Calu3 (cell line): ENCODE measurements at places on chromosomes 13 and 19. TPM values are rescaled to one million over a fixed set of nuclear protein-coding genes. Genes with fewer than 3 reads are reported as not detected.

- no peak for DNase-seq
These were observed 7.7 kb downstream of the ZIC5 start for GRCh38 chr13:99963816-99964339.

DNA sequence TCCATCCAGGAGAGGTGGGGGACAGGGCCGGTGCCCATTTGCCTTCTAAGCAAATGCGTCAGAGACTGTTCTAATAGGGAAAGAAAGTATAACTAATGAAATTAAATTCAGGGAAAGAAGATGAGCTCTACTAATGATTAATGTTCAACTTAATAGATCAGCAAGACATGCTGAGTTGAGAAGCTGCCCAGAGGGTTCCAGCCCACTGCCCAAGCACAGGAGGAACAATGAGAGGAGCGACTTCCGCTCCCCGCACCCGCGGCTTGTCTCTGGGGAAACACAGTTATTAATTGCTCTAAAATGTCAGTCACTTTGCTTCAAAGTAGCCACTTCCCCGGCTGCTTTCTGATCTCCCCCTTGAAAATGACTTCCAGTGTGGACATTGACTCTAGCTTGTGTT lies 331.3 kb downstream of the UQCRFS1 start:
- no peak for DNase-seq

DNA sequence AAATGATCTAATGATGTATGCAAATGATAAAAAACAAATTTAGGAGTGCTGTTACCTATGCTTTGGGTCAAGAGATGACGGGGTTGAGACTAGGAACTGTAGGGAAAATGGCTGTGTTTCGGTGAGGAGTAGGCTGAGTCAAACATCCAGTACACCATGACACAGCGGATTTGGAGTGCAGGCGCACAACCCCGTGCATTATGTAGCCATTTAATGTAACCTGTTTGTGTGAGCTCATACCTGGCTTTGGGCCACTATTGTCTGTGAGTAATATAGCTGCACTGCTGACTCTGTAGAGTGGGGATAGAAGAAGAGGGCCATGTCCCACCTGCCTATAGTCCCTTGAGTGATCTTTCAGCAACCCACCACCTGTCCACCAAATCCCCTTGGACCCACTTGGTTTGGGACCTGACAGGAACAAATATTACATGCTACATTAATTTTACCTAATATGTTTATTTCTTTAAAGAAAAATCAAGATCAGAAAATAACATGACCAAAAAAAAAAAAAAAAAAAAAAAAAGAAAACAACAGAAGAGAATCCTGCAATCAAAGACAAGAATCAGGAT lies 95.5 kb upstream of the KLHL1 start:
- no peak for DNase-seq

- no peak for DNase-seq
These were observed 1.7 kb upstream of the ANKRD10 start for GRCh38 chr13:110916301-110917142.

GRCh38 chr19:3904233-3904632 lies 23.7 kb downstream of the ATCAY start:
- DNase-seq = no peak

GRCh38 chr19:13155472-13156359 lies 5.5 kb downstream of the IER2 start:
- peak; percentile 85 for DNase-seq

DNA sequence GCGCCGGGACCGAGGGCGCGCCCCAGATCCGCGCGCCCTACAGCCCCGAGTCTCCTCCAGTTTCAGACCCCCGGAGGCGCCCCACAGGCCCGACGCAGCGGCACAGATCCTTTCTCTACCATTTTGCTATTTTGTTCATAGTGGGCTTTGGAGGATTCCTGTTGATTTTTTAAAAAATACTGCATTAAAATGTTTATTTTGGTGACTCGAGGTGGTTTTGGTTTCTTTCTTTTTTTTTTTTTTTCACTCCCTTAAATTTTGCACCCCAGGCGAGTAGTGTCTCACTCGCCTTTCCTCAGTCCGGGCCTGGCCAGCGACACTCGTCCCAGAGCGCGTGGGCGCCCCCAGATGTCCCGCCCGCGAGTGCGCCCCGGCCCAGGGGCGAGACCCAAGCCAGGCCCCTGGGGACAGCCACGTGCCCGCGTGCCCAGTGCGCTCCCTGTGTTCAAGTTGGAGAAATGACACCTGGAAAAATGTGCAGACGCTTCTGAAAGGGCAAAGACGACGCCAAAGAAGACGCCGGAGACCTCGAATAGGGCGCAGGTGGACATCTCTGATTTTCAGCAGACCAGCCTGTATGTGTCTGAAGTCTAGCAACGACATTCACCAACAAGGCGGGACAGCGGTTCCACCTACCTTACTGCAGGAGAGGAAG lies 471 bp upstream of the INSR start:
- DNase-seq = peak; percentile 53

DNA sequence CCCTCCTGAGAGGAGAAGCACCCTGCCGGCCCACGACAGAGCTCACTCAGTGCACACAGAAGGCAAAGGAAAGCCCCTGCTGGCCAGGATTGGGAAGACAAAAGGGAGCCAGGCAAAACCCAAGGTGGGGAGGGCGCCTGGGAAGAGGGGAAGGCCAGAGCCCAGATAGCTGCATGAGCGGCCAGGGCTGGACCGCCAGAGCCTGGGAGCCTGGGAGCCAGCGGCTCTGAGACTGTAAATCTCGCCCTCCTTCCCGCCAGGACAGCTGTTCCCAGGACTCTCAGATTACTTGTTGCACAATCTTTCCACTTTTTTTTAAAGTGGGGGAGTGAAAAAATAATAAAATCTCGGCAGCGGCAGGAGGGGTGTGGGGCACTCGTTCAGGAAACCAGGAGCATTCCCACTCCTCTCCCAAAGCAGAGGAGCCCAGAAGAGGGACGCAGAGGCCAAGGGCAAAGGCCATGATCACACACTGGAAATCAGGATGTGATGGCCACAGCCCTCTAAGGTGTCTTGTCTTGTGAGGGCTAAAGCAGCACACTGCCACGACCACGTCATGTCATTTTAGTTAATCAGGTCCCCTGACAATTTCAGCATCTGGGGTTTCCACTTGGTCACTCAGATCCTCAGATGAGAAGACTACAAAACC lies 19.6 kb upstream of the EPHX3 start:
- peak; percentile 14 for DNase-seq

- DNase-seq = no peak
These were observed 172.5 kb upstream of the MIR17HG start for GRCh38 chr13:91174886-91175501.

GRCh38 chr13:94705081-94706030 lies 7.0 kb downstream of the SOX21 start:
- no peak for DNase-seq

- DNase-seq = no peak
These were observed 1170.4 kb downstream of the UQCRFS1 start for GRCh38 chr19:28042516-28042915.

DNA sequence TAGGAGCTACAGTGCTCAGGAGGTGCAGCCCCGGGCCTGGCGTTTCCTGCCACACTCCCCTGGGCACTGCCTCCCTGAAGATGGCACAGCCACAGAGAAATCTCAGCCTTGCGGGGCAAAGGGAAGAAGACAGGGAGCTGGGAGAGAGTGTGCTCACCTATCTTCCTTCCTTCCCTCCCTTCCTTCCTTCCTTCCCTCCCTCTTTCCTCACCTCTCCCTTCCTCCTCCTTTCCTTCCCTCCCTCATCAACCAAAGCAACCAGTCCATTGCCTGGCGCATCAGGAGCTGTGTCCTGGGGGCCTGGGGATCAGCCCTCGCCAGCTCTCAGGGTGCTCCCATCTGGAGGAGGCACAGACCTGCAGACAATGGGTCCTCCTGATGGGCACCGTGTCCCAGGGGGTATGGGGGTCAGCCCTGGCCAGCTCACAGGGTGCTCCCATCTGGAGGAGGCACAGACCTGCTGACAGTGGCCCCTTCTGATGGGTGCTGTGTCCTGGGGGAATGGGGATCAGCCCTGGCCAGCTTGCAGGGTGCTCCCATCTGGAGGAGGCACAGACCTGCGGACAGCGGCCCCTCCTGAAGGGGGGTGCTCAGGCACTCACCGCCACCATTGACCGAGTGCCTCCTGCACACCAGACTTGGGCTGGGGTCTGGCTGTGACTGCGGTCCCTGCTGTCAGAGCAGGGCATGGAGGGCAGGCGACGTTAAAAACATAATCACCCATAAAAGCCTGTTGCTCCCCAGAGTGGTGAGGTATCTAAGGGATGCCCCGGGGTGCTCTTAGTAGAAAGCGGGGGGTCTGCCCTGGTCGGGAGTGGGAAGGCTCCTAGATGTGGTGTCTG lies 120.2 kb downstream of the URI1 start:
- no peak for DNase-seq

DNA sequence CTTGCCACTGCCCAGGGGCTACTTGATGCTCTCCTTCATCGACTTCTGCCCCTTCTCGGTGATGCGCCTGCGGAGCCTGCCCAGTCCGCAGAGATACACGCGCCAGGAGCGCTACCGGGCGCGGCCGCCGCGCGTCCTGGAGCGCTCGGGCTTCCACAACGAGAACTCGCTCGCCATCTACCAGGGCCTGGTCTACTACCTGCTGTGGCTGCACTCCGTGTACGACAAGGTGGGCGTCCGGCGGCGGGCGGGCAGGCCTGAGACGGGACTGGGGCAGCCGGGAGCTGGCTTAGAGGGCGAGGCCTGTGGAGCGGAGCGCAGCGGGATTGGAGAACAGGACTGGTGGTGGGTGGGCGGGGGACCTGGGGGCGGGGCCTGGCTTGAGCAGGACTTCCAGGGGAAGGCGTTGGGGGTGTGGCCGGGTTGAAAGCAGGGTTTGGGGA lies 12.7 kb upstream of the PSMD8 start:
- DNase-seq = peak; percentile 88

DNA sequence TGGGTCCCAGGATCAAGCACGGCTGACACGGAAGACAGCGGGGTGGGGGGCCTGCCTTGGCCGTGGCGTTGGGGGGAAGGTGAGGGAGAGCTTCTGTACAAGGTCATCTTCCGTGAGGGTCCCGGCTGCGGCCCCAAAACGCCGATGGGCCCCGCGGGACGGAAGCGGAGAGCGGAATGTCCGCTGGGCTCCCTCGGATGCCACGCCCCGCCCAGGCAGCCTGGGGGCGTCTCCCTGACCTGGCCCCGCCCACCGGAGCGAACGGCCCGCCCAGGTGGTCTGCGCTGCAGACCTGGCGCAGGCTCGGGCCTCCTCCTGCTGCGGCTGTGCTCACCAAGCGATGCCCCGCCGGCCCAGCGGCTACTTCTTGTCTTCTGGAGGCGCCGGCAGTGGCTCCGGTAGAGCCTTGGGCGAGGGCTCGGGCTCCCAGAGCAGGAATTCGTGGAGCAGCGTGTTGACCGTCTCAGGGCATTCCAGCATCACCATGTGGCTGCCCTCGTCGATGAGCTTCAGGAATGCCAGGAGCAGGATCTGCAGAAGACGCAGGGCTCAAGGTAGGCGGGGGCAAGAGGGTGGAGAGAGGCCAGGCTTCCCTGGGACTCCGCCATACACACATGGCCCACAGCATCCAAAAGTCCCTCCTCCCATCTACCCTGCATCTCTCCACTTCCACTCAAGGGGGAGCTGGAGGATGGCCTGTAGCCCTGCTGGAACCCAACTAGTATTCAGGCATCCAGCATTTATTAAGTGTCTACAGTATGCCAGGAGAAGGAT lies 10.7 kb downstream of the ABHD8 start:
- peak; percentile 87 for DNase-seq

GRCh38 chr19:6249296-6249695 lies 30.5 kb downstream of the MLLT1 start:
- no peak for DNase-seq

DNA sequence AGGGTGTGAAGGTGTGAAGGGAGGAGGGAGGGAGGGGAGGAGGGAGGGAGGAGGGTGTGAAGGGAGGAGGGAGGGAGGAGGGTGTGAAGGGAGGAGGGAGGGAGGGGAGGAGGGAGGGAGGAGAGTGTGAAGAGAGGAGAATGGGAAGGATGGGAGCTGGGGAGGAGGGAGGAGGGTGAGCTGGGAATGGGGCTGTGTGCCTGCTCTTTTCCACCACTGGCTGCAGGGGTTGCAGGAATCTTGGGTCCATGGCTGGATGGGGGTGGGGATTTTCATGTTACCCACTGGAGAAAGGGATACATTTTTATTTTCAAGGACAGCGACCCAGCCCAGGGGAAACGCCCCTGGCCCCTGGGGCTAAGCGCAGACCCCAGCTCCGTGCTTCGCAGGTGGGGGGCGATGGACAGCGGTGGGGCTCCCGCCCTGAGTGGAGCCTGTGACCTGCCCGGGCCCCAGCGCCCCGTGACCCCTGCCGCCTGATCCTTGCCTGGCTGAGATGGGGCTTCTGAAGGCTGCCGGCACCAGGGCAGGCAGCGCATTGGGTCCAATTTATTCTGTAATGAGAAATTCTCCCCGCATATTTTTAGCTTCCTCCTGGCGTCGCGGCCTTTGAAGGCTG lies 3.0 kb upstream of the EFNA2 start:
- DNase-seq = no peak

GRCh38 chr13:29451976-29452375 lies 143.5 kb downstream of the SLC7A1 start:
- DNase-seq = no peak

DNA sequence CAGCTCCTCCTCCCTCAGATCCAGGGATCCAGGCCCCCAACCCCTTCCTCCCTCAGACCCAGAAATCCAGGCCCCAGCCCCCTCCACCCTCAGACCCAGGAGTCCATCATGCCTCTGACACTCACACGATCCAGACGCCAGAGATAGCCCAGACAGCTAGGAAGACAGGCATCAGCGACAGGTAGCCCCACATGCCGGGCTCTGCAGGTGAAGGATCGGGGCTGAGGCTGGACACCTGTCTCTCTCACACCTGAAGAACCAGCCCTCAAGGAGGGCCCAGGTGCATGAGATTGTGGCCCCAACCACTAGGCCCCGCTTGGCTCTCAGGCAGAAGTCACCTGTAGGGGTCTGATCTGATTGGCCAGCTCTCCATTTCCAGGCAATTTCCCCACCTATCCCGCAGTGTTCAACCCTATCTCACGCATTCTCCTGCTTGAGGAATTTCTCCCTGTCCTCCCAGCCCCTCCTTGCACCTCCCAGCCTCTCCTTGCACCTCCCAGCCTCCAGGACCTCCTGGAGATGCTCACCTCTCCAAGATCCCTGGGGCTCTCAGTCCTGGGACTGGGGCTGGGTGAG lies 4.2 kb downstream of the TMEM150B start:
- DNase-seq = no peak

DNA sequence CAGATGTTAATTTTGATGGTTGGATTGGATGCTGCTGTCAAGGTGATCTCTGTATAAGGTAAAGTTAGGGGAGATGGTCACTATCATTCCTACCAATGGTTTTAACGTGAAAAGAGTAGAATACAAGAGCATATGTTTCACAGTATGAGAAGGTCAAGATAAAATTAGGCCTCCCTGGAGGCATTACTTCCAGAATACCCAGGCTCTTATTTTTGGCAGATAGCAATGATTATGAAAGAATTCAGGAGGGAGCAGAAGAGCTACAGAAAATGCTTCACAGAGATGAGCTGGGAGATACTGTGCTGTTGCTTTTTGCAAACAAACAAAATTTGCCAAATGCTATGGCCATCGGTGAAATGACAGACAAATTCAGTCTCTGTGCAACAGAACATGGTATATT lies 547.5 kb upstream of the SPRY2 start:
- DNase-seq = no peak

Gene PRSS57
- not detected in 2 replicates for total RNA-seq

Gene GAPDHS
- total RNA-seq = not detected in 2 replicates

Gene KLK2
- not detected in 2 replicates for total RNA-seq

Gene CCNA1
- total RNA-seq = not detected in 2 replicates

Gene PEAK3
- not detected in 2 replicates for total RNA-seq
